ENCODE measurements at places on chromosomes 11 and 22.
A peak's percentile ranks its signal among the peaks of the same experiment; 100 is the strongest.

GRCh38 chr11:64241491-64242374 lies 838 bp downstream of the FKBP2 start:
- peak; percentile 99 for DNase-seq

GRCh38 chr11:37115963-37116362 lies 517.9 kb upstream of the RAG2 start:
- DNase-seq, result no peak

DNA sequence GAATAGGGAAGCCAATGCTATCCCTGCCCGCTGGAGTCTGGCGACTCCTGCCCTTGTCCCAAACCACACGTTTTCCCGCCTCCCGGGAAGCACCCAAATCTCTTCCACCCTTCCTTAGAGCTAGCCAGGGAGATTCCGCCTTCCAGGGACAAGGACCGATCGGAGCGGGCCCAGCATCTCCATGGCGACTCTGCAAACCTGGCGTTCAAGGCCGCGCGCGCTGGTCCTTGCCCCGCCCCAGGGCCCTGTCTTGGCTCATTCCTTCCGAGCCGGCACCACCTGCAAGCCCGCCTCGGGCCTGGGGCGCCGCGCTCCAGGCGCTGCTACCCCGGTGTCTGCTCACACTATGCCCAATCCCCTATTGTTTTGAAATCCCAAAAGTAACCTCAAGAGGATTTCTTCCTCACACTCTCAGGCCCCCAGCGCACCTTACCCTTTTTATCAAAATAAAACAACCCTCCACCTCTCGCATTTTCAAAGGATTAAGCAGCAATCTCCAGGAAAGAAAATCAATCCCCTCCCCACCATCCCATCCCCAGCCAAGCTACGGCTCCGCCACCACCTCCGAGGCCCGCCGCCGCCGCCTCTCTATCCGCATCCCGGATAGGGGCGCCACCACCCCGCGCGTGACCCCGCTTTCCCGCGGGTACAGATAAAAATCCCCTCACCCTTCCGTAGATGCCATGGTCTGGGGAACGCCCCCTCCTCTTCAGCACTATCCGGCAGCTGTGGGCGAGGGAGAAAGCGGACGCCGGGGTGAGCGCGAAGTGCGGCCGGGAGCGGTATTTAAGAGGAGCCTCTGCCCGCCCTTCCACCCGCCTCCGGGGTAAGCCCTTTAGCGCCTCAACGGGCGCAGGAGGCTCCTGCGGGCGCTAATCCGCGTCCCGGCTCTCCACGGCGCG lies 825 bp downstream of the SLC1A2 start:
- no peak for DNase-seq

DNA sequence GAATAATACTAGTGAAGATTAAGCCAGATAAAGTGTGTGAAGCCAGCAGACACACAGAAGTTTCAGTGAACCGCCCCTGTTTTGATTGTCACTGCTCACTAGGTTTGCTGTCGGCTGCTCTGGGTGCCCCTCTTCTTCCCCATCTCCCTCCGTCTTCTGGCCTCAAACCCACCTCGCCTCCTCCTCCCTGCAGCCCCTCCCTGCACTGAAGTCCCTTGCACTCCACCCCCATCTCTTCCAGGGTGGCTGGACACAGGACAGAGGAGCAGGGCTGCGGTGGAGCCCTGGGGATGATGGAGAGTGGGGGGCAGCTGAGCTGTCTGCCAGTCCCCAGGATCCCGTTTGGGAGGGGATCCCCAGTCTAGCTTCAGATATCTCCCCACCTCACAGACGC lies 53.5 kb downstream of the CYTH4 start:
- DNase-seq, result no peak

GRCh38 chr11:3627291-3627690 lies 14.5 kb downstream of the ART5 start:
- DNase-seq, result no peak

- DNase-seq, result no peak
These were observed 11.7 kb upstream of the TMEM191C start for GRCh38 chr22:21455334-21456089.

DNA sequence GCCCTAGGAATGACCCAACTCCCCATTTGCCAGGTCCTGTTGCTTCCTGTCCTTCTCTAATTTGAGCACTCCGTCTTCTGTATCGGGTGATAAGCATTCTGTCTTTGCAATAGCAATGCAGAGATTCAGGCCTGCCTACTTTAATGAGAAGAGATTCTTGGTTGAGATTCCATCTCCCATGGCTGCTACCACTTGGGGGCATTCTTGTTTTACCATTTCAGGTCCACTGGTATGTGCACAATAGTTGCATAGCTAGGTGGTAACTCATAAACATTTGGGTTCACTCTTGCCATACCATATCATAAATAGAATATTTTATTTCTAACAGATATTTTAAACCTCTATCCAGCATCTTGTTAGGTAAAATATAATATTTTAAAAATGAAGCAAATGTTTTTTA lies 34.4 kb upstream of the CALCB start:
- DNase-seq, result no peak

- DNase-seq, result no peak
These were observed 13.5 kb downstream of the ACO2 start for GRCh38 chr22:41482319-41482935.

- DNase-seq, result peak; percentile 75
These were observed 2.7 kb upstream of the KRTAP5-6 start for GRCh38 chr11:1694064-1694845.

DNA sequence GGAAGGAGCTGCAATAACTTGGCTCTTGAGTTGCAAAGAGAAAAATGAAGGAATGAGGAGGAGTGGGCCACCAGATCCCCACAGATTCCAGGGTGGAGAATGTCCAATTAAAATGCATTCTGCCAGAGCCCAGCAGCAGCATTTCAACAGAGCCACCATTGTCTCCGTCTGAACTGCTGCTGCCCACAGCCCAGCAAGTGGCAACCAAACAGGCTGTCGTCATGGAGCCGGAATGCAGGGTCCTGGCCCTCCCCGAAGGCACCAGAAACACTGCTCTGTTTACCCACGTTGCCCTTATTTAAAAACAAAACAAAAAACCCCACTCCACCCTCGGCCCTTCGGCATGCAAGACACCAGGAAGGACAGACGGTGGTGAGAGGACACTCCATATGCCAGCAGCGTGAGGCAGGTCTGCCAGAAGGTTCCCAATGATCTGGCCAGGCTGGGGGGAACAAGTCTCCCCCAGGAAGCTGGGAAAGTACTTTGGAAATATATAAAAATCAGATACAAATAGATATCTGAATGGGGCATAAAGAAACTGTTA lies 32.5 kb downstream of the PLEKHA7 start:
- DNase-seq, result no peak

DNA sequence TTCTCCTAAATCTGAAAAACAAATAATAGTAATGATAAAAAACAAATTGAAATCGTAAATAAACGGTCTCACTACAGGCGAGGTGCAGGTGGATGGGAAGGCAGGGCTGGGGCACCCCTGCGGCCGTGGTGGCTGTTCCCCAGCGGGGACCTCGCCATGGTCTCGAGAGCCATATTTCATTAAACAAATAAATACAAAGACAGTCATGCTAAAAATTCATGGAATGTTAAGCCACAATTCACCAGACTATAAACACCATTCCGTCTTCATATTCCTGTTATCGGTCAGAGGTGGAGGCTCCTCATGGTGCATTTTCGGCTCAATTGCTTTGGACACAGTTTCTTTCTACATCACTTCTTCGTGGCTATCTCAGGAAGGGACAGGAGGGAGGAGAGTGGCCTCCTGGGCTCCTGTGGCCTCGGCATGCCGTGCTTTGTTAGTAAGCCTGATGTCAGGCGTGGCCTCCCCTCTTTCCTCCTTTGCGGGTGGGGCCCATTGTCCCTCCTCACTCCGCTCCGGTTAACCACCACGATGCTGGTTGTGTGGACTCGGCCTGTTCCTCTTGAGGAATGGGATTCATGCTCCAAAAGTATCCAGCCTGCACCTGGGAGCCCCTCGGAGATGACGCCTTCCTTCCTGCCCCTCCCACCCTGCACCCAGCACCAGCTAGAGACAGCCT lies 16.1 kb upstream of the BRSK2 start:
- DNase-seq, result no peak

DNA sequence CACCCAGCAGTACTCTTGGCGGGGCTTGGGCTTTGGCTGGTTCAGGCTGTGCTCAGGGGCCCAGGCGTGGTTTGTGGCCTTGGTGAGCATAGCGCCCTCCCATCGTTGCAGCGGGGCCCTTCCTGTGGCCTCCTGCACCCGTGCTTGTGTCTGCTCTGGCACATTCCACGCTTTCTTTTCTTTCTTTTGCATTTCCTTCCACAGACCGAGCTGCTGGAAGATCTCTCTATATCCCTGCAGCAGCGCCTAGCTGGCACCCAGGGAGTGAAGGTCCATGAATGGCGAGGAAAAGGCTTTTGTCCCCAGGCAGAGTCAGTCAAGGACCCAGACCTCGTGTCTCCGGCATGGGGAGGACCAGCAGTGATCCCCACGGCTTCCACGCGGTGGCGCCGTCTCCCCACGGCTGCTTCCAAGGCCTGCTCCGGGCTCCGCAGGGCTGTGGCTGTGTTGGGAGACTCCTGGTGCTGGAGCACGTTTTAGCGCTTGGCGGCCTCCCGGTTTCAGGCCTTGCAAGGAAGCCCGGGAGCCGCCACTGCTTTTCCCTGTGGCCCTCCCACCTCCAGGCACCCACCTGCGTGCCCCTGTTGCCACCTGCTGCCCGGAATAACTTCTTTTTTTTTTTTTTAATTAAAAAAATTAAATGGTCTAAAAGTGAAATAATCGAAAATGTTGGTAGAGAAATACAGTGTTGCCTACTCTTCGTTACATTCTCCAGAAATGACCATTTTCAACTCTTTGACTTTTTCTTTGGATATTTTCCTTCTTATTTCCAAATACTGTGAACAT lies 28.5 kb downstream of the GLB1L2 start:
- DNase-seq, result peak; percentile 22

GRCh38 chr11:25057861-25058260 lies 561.0 kb downstream of the LUZP2 start:
- no peak for DNase-seq

DNA sequence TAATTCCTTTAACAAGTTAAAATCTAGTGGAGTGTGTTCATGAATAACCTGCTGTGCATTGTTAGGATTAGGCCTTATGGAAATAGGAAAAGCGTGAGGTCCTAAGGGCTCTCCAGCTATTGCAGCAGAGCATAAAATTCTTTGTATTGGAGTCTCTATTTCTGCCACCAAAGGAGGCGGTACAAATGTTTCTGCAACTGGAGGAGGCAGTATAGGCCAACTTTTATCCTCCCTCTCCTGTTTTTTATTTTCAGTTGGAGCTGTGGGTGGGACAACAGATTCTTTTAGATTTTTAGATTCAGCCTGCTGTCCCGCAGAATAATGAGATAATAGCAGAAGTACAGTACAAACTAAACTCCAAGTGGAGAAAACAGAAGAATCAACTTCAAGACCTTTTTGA lies 26.2 kb downstream of the OR10A6 start:
- DNase-seq, result no peak

GRCh38 chr11:110000031-110000502 lies 93.1 kb upstream of the ZC3H12C start:
- DNase-seq, result no peak
